ENCODE measurements at places on chromosomes 16 and 17.

- no peak for DNase-seq
Observed at GRCh38 chr17:60678118-60678444, 430 bp downstream of the BCAS3 start.

GRCh38 chr17:3727041-3727440 lies 3.3 kb downstream of the HASPIN start:
- DNase-seq, result no peak

DNA sequence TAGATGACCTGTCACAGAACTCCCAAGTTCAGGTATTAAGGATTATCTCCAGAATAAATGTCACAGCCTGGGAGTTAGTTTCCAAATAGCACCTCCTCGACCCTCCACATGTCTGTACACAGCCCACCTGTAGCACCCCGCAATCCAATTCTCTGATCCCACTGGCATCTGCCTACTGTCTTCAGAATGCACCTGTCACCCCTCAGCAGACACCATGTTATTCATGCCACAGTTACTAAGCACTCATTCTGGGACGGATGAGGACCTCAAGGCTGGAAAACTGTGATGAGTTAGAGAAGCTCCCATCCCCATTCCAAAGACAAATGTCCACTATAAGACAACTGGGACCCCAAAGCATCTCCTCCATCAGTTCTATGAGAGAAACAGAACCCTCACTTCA lies 7.8 kb downstream of the EMP2 start:
- DNase-seq, result no peak

GRCh38 chr16:14109782-14110727 lies 38.9 kb downstream of the MRTFB start:
- no peak for DNase-seq

DNA sequence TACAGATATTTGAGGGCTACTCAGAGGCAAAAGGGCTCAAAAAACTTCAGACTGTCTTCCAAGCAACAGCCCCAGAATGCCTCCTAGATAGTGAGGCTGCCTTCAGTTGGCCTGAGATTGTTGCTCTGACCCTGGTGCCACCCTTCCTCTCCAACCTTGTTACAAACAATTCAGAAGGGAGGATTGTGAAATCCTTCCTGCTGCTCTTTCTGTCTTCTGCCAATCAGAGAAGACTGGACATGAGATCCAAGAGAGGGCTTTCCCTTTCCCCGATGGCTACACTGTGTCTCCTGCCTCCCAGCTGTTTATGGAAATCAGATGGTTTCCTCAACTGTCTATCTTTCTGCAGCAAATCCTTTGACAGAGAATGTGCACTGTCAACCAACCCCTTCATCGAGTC lies 419.9 kb downstream of the CDH13 start:
- DNase-seq, result no peak

Data from Panc1 (cell line).